ENCODE measurements at places on chromosomes 5 and 9.

GRCh38 chr5:157745041-157745456 is 1.5 kb downstream of the LSM11 start:
- no peak for DNase-seq

DNA sequence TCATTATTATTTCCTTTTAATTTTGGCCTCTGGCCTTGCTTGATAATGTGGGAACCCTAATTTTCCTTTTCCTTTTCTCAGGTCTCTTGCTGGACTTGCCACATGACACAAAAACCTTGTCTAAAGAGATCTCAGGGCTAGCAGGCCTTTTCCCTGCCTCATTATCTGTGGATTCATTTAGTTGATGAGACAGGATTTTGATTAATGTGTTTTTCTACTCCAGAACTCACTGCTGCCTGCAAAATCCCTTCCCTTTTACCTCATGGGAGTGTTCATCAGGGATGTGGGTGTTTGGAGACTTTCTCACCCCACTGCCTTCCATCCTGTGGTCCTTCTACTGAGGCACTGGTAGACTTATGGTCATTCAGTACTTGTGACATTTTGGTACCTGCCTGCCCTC is 56.2 kb upstream of the MAMDC2 start:
- DNase-seq, result no peak

DNA sequence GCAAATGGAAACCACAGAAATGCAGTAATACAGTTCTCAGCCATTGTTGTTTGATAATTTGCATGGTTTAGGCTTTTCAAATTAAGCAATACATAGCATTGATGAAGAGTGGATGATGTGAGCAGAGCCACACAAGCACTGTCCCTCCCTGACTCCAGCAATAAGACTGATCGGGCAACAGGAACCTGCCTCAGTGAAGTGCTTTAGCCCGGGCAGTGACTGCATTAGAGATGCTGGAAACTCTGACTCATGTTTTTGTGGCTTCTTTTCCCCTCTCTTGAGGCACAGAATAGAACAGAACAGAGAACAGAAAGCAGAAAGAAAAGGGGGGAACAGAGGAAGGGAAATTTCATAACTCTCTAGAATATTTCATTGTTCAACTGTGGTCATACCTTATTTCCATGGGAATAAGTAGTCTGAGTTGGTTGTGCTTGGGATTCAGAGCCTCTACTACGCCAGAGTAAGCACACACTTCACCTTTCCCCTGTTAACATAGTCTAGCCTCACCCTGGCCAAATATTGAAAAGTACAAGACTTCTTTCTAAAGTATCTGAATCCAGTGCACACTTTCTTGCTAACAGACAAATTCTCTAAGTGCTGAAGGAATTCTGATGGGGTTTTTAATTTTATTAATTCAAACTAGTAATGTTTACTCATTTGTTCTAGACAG is 164.8 kb upstream of the VCAN start:
- no peak for DNase-seq

GRCh38 chr9:99253772-99254431 is 31.8 kb downstream of the SEC61B start:
- DNase-seq, result peak; percentile 21

- DNase-seq, result no peak
Measured at GRCh38 chr5:151094852-151095245, 14.0 kb upstream of the TNIP1 start.

Data from activated gamma-delta T cell treated with Interleukin-2 at 50 U/mL for 16 hours (primary cell).